ENCODE measurements at places on chromosomes 1 and 21.

- DNase-seq = no peak
Measured at GRCh38 chr1:15017120-15017519, 136.4 kb upstream of the TMEM51 start.

DNA sequence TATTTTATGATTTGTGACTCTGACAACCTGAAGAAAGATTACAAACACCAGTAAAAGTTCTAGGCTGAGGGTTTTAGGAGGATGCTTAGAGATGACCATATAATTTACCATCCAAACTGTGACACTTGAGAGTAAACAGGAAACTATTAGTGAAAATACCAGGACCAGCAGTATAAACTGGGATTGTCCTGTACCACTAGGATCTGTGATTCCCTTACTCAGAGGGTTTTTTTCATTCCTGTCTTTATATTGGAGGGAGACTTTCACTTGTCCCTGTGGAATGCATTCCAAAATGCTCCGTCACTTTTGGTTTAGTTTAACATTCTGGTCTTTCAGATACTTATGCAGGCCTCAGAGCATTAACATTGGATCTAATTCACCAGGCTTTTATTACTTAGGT, 482.9 kb downstream of the PTBP2 start:
- no peak for DNase-seq

GRCh38 chr21:35609263-35609662, 451.1 kb downstream of the SETD4 start:
- DNase-seq = no peak

- DNase-seq = no peak
Measured at GRCh38 chr1:41255978-41256377, 13.9 kb upstream of the SCMH1 start.

DNA sequence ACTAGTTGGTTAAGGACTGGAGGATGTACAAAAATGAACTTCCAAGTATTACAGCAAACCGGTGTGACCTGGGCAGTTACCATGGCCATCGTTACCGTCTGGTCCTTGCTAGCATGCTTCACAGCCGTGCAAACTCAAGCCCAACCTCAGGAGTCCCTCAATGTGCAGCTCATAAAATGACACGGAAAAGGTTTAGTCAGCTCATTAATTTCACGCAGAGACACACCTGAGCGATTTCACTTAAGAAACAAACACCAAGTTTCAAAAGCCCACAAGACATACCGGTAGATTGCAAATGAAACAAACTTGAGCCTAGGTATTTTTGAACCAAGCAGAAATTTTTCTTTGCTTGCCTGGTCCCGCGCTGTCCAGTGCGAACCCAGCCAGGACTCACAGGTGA, 105.0 kb upstream of the ADAR start:
- DNase-seq = no peak

DNA sequence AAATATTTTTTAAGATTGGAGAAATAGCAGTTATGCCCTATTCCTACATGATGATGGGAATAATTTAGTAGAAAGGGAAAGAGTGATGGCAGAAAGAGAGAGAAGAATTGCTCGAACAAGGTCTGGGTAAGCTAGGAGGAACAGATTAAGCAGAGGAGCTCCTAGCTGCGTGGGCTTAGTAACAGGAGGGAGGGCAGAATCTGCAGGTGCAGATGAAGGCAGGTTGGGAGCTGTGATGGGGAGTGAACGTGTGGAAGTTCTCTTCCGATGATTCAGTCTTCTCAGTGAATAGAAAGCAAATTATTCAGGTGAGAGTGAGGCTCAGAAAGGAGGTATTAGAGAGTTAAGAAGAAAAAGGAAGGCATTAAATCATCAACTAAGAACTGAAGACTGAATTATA, 8.3 kb upstream of the CR1 start:
- no peak for DNase-seq

- DNase-seq = no peak
Measured at GRCh38 chr21:43994085-43994484, 18.0 kb upstream of the TRAPPC10 start.

- DNase-seq = no peak
Measured at GRCh38 chr1:80893115-80893514, 907.6 kb upstream of the ADGRL2 start.

- DNase-seq = no peak
Measured at GRCh38 chr21:45074048-45074817, at the start of gene ADARB1. TSS of gene ADARB1 (plus strand) at chr21:45074580. CDS start at chr21:45171657, 97,077 bp downstream.

- no peak for DNase-seq
Measured at GRCh38 chr1:223312705-223313414, 51.1 kb downstream of the SUSD4 start.

- peak; percentile 18 for DNase-seq
Measured at GRCh38 chr1:22592919-22593790, 29.9 kb downstream of the EPHA8 start.

DNA sequence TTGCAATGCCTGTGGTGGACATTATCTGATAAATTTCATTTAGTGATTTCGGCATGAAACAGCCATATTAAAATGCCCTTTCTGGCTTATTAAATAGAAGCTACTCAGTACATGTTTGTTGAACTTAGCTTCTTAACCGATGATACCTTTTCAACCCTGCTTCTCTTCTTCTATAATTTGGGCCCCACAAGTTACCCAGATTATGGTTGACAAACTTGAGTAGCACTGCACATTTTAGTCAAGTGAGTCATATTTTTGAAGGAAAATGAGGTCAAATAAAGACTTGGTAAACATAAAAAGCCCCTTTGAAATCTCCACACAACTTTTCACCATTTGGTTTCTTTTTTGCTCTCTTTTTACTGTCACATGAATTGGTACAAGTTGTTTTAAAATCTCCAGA, 33.8 kb downstream of the GIPC2 start:
- DNase-seq = no peak

DNA sequence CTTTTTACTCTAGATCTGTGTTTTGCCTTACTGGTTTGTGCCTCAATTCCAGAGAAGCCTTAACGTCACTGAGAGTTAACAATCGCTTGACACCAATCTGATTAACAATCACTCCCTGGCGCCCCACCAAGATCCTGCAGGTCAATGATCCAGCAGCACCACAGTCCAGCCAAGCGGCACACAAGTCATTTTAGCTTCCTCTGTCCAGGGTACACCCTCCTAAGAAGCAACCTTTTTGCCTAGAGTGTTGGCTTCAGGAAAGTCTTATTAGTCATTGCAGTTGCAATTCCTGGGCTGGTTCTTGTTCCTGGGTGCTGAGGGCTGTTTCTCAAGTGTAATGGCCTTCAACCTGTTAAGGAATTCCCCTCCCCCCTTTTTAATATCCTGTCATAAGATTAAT, 323.0 kb upstream of the USP25 start:
- no peak for DNase-seq

DNA sequence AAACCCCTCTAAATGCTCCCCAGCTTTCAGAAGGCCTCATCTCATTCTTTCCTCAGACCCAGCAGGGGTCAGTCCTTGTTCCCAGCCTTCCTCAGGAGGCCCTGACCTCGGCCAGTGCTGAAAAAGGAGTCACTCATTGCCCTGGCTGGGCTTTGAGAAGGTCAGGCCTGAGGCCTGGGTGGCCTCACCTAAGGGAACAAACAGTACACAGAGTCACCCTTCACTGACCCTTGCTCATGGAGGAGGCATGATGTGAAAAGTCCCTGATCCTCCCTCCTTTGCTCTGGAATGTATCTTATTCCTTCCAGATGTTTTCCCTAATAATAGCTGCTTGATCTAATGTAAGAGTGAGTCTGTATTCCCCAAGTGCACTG, 117.7 kb upstream of the SLC44A3 start:
- no peak for DNase-seq

DNA sequence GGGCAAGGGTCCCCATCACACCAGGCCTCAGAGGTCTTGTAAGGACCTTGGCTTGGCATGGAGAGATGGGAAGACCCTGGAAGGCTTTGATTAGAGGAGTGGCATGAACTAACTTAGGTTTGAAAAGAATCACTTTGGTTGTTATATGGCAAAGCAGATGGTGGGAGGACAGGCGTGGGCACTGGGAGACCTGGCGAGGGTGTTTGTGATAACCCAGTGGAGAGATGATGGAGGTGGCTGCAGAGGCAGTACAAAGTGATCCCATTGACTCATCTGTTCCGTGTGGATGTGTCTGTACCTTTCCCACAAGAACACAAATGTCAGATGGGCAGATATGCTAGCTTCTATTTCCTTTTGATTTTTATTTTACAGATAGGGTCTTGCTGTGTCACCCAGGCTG, 168.3 kb downstream of the SLC35F3 start:
- DNase-seq = no peak

GRCh38 chr1:178693366-178693765, 31.7 kb upstream of the RALGPS2 start:
- peak; percentile 45 for DNase-seq

DNA sequence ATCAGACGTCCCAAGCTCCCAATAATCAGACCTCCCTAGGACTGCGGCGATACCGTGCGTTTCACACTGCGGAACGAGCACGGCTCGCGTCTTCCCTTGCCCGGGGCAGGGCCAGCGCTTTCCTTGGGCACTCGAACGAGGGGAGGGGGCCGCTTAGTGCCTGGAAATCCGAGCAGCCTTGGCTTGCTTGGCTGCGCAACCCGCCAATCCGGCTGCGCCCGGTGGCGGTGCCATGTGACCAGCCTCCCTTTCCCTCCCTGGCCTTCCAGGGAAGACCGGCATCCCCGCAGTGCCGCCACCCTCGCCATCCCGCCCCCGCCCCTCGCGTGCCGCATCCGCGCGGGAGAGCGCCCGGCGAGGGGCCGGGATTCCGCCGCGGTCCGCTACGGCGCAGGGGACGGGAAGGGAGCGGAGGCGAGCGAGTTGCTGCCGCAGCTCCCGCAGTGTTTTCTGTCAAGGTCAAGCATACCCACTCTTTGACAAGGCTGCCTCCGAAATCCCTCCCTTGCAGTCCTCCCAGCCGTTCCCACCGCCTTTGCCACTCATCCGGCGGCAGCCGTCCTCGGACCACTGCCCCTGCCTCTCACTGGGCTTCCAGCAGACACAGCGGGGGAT, 8.3 kb upstream of the RNF19B start:
- no peak for DNase-seq

GRCh38 chr1:45796381-45796780, 7.0 kb upstream of the MAST2 start:
- DNase-seq = no peak

GRCh38 chr1:233261695-233262094, 33.8 kb downstream of the PCNX2 start:
- no peak for DNase-seq

DNA sequence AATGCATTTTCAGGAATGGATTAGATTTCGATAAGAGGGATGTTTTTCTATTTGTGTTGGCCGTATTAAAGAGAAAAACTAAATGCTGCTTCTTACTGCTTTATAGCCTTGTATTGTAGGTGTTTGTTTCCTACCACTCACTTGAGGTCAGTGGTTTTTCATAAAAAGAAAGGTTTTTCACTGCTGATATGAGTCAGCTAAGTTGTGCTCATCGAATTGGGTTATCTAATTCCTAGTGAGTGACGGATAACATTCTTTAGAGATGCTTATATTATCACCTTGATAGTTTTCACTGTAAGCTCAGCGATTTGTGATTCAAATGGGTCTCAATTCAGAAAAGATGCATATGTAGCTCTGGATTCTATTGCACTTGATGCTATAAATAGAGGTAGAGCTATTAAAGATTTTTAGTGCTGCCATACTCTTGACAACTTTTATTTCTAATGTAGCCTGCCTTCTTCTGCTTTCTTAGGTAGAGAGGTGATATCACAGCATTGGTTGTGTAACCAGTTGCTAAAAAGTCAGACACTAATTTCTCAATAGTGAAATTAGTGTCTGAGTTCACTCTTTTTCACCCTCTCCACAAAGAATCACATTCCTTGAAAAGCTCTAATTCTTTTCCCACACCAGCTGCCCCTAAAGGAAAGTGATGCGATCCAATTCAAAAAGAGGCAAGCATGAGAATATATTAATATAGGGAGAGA, 180.0 kb downstream of the RASAL2 start:
- no peak for DNase-seq

DNA sequence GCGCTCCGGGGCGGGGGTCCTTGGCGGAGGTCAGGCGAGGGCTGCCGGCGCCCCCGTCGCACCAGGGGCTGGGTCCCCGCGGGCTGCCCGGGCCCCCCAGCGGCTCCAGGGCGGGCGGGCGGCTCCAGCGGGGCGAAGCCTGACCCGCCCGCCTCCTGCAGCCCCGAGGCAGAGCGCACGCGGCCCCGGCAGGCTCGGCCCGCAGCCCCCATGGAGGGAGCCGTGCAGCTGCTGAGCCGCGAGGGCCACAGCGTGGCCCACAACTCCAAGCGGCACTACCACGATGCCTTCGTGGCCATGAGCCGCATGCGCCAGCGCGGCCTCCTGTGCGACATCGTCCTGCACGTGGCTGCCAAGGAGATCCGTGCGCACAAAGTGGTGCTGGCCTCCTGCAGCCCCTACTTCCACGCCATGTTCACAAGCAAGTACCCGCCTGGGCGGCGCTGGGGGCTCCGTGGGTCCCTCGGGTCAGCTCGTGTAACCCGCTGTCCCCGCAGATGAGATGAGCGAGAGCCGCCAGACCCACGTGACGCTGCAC, 817 bp downstream of the KLHL17 start:
- no peak for DNase-seq

GRCh38 chr1:89815611-89816010, 5.2 kb upstream of the LRRC8D start:
- no peak for DNase-seq

Data from iPS DF 6.9 (cell line).